ENCODE measurements at places on chromosomes 7 and 10.

DNA sequence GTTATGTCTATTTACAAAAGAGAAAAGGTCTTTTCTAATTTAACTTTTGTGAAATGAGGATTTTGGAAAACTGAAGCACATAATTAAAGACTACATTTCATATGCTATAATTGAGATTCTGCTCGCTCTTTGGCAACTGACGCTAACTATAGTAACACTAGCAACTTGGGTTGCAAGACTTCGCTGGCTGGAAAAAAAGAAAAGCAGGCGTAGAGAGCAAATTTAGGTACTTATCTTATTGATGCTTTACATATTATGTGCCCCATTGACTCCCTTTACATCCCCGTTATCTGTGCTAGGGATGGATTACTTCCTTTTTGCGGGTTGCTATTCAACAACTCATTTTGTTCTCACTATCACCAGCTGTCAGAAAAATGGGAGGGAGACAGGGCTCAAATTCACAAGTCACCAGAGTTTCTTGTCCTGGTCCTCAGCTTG, 10.5 kb downstream of the SEMA3C start:
- no peak for DNase-seq

DNA sequence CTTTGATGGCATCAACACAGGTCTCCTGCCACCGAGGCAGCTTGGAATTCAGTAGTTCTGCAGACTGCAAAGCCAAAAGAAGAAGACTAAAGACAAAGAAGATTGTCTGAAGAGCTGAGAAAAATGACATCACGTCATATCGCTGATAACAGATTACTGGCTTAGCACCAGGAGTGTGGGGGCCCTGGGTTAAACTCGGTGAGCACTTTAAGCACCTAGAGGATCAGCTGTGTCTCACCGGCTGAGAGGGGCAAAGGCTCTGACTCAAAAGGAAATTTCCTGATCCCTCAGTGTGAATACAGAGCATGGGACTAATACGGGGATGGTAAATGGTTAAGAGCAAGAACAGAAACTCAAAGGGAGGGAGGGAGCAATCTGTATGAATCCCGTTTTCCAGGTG, 30.7 kb downstream of the BRI3 start:
- no peak for DNase-seq

DNA sequence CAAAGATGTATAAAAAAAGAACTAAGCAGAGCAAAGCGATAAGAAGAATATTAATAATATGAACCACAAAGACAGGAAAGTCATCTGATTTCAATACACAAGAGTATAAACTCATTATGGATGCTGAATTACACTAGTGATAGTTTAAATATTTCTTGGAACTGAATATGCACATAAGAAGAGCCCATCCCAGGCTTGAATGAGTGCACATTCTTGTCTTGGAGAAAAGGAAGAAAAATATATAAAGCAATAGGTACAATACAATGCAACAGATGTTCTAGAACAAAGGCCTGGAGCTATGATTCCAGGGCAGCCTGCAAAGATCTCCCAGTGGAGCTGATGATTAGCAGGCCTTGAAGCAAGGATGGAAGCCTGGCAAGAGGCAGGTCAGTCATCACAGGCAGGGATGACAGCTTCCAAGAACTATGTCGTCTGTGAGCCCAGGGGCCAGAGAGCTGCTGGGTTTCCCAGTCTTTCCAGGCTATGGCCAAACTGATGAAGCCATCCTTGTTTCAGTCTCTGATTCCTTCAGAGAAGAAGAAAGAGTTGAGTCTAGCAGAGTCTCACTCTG, 277.6 kb downstream of the KCNMA1 start:
- no peak for DNase-seq

GRCh38 chr7:78863281-78863680, 590.2 kb downstream of the MAGI2 start:
- DNase-seq = no peak

DNA sequence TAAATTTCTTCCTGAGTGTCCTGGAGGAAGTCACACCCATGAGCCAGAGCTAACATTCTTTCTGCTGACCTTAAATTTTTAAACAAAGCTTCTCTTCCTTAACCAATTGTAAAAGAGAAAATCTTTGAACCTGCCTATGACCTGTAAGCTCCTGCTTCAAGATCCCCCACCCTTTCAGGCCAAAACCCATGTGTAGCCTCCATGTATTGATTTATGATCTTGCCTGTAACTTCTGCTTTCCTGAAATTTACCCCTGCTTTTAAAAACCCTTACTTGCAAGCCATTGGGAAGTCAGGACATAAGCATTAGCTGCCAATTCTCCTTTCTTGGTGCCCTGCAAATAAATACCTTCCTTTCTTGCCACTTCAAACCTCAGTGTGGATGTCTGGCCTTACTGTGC, 68.5 kb upstream of the HECTD2 start:
- DNase-seq = no peak

DNA sequence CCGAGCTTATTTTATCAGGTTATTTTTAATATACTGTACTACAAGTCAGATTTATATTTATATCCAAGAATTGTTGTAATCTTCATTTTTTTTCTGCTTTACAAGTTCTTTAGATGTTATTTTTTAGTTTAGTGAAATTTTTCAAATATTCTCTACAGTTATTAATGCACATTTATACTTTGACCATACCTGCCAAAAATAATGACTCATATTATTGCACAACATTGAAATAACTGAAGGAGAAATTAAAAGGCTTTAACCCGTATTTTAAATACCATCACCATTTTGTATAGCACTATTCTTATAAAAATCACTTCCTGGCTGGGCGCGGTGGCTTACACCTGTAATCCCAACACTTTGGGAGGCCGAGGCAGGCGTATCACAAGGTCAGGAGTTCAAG, 278.5 kb downstream of the BICC1 start:
- no peak for DNase-seq

DNA sequence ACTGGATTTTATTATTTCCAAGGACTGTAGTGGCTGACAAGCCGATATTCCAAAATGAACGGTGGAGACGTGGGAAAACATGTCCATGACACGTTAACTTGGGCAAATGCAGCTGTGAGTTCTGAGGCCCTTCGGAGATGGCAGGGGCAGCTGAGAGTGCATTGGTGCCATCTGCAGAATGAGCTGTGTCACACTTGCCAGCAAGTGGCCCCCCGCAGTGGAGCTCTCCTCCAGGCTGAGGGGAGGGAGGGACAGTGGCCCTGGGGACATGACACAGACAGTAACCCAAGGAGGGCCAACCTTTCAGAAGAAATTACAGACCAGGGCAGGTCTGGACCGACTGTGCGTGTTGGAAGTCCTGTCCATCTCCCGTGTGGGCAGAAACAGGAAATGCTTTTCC, 139.4 kb downstream of the SVIL start:
- no peak for DNase-seq

- no peak for DNase-seq
These were observed 87.5 kb downstream of the ANKRD7 start for GRCh38 chr7:118312051-118312450.

- DNase-seq = no peak
These were observed 20.6 kb upstream of the RHOBTB1 start for GRCh38 chr10:60964257-60965235.

Measured in stimulated activated naive CD4-positive, alpha-beta T cell treated with Interleukin-2 at 50 U/mL for 16 hours (primary cell).